ENCODE measurements at places on chromosomes 4 and X.

- no peak for DNase-seq
These were observed 94.6 kb upstream of the WDR44 start for GRCh38 chrX:118251271-118251670.

DNA sequence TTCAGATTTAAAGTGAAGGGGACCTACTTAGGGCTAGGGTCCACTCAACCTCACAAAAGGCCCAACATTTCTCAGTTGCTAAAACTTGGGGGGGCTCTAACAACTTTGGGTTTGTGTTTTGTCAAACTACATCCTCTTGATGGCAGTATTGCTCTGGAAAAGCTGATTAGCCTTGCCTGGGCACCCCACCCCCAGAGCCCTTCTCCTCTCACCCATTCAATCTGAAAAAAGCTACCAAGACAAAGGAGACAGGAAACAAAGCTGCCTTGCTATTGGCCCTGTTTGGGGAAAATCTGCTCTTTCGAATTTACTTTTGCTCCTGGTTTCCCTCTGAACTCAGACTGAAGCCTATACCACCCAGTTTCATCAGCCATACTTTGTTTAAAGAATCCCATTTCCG, 195.2 kb upstream of the STK26 start:
- DNase-seq = no peak

- no peak for DNase-seq
These were observed 19.5 kb upstream of the GALNTL6 start for GRCh38 chr4:171793723-171794122.

DNA sequence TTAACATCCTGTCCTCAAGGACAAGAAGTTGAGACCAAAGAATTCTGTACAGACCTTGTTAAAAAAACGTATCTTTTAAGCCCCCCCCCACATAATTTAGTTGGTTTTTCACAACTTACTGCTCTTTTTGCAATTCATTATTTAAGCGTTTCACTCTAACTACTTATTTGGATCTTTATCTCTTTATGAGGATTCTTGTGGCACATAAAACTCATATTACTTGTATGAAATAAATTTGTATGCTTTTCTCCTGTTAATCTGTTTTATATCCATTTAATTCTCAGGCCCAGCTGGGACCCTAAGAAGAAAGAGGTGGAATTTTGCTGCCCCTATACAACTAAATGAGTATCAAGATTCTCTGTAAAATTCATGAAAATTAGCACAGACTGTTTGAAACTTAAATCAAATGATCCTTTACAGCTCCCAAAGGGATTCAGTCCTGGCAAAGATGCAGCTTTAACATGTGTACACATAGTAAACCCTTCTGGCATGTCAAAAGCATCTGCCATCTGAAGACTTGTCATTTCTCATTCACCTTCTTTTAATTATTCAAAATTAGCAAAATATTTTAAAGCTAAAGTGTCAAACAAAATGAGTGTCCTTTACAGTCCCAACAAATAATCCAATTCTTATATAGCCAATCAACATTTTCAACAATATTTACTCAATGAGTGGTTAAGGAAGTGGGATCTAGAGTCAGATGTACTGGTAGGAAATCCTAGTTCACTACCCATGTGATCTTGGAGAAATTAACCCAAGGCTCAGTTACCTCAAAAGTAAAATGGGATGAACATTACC, 17.7 kb downstream of the ARAP2 start:
- no peak for DNase-seq

- DNase-seq = no peak
These were observed 164.4 kb downstream of the PJA1 start for GRCh38 chrX:69000877-69001276.

- DNase-seq = no peak
These were observed 54.1 kb upstream of the VEGFD start for GRCh38 chrX:15438332-15438731.

GRCh38 chr4:57580710-57581599, 470.8 kb upstream of the IGFBP7 start:
- DNase-seq = no peak

DNA sequence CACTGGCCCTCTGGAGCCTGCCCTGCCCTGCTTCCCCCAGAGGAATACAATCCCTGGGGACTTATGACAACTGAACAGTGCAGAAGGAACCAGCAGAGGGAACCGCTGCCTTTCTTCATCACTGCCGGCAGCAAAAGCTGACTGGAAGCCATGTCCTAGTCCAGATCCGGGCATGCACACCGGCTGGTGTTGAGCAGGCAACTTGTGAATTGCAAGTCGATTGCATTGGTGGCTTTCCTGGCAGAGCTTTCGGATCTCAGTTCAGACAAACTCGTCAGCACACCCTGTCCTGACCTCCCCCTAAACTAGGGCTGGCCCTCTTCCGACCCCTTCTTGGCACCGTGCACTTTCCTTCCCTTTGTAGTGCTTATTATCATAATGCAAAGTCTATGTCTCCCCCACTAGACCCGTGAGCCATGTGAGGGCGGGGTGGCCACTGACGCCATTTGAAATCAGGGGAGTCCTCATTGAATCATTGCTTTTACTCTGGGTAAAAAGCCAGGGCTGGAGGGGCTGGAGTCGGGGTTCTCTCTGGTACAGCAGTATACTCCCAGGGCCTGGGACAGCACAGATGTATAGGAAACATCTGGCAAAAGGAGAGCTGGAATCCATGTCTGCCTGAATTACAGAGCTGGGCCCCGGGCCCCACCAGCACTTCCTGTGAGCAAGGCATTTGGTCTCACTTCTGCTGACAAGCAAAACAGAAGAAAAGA, 1.8 kb downstream of the ARHGAP4 start:
- DNase-seq = no peak

DNA sequence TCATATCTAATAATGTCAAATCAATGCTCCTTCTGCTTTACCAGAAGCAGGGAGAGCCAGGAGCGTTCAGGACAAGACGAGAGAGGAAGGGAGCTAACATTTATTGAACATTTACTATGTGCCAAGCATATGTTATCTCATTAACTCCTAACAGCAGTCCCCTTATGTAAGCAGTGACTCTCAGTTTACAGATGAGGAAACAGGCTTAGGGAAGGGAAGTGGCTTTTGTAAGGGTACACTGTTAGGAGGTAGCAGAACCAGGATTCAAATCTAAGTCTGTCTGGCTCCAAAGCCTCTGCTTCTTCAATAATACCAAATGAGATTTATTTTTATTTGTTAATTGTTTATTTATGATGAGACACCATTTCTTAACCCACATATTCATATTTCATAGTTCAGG, 2.6 kb upstream of the STARD8 start:
- no peak for DNase-seq

GRCh38 chr4:68904786-68905185, 46.8 kb downstream of the UGT2A3 start:
- no peak for DNase-seq

DNA sequence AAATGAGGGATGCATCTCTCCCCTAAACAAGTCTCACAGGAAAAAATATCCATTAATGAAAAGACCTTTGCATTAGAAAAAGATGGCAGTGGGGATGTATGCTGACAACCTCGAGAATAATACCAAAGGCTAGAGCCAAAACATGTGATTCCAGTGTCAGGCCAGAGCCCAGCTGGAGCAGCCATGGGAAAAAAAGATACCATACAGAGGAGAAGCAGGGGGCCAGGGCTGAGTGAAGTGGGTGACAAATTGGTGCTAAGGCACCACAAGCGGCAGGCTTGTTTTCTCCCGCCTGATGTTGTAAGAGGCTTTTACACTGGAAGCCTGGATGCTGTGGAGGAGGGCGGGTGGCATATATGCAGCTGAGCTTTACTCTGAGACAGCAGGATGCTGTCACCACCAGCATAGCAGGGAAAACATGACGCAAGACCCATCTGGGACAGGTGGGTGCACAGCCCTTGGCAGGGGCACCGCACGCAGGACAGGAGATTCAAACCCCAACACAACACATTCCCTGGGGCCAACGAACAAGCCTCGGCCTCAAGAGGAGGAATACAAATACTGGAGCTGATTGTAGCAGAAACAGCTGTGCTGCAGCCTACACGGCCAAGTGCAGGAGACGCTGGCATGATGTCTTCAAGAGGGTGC, 91.9 kb downstream of the TSPAN5 start:
- DNase-seq = no peak

GRCh38 chr4:99536848-99537247, 26.0 kb downstream of the C4orf17 start:
- DNase-seq = no peak

GRCh38 chr4:77931452-77932135, 69.0 kb downstream of the MRPL1 start:
- no peak for DNase-seq

- no peak for DNase-seq
These were observed 191.7 kb upstream of the EPHA5 start for GRCh38 chr4:65861993-65862392.

GRCh38 chr4:180655886-180656285, 1587.3 kb upstream of the TENM3 start:
- DNase-seq = no peak

DNA sequence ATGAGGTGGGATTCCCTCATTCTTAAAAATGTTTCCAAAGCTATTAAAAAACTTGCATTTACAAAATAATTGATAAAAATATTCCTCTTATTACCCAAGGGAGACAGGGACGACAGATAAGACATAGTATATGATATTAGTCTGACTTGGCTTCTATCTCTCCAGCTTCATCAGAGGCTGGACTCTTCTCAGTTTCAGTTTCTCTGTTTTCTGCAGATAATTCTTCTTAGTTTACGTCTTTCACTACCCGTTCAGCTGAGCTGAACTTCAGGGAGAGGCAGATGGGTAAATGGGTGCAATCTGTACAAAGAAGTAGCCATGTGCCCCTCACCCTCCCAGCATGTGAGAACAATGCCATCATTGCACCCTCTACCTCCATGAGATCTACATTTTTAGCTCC, 214.0 kb upstream of the SLIT2 start:
- no peak for DNase-seq

DNA sequence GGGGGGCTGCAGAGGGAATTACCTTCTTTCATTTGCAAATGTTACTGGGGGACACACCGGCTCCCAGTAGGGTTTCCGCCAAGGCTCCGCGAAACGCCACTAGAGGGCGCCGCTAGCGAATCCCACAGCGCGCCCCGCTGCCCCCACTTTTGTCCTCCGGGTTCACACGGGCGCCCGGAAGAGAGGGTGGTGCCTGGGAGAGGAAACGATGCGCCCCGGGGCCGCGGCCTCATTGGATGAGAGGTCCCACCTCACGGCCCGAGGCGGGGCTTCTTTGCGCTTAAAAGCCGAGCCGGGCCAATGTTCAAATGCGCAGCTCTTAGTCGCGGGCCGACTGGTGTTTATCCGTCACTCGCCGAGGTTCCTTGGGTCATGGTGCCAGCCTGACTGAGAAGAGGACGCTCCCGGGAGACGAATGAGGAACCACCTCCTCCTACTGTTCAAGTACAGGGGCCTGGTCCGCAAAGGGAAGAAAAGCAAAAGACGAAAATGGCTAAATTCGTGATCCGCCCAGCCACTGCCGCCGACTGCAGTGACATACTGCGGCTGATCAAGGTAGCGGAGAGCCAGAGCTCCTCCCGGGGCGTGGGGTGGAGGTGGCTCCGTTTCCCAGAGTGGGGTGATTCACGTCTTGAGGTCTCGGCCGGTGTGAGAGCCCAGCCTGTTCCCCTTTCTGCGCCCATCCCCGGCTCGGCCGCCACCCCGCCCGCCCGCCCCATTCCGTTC, at the start of gene SAT1:
Gene SAT1, plus strand, starts transcription at position 311 of the 726 bp plus-strand sequence. Its CDS starts 179 bp downstream, at position 490.
- DNase-seq = peak; percentile 92

DNA sequence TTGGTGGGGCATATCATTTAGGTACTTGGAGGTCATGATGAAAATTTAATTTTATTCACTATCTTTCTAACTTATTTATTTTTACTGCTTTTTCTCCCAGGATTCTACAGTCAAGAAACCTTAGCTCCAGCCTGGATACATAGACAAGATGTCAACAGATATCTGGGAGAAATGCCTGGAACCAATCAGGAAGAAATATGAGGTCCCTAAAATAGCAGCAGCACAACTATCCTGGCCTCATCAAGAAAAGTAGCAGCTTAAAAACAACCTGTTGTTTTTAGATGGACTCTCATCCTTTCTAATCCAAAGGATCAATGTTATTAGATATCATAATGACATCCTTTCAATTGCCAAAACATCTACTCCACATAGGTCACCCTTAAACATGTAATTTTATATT, 54.5 kb downstream of the MAOB start:
- DNase-seq = no peak

- DNase-seq = no peak
These were observed 11.0 kb upstream of the CYTL1 start for GRCh38 chr4:5030221-5030620.

GRCh38 chr4:82213485-82214417, 160.0 kb downstream of the HNRNPD start:
- DNase-seq = no peak

GRCh38 chr4:141711211-141711610, 74.8 kb downstream of the IL15 start:
- DNase-seq = no peak

DNA sequence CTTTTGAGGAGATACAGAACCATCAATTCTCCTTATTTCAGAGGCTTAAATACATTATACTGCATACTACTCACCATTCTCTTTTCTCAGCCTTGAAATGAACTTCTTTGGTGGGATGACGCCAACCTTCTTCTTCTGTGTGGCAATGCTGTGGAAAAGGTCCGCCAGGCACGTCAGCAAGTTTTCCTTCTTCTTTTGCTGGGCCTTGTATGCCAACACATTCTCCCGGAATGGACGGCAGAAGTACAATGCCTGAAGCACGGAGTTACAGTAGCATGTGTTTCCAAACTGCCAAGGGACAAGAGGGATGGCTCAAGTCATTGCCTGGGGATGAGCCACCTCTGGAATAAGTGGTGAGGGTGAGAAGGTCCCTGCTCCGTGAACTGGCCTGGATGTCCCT, 31.2 kb downstream of the USP46 start:
- no peak for DNase-seq

DNA sequence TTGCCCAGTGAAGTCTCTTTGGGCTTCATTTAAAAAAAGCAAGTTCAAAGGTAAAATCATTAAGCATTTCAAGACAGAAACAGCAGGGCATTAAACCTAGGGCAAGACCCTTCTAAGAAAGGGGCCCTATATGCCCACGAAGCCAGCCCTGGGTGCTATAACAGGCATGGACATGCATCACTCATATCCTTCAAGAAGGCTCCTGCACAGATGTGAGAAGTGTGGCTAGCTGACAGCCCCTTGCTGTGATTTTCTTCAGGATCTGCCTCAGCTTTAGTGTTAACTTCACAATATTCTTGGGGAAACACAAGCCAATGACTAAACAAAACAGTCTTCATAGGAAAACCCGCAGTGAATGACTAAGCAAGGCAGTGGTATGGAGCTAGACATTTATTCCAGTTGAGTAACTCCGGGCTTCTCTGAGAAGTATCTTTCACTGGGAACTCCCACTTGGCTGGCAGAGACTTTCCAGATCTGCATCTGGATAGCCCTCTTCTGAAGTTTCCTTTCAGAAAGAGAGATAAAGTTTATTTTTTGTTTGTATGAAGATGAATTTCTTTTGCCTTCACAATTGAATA, 11.9 kb upstream of the MAOA start:
- DNase-seq = no peak

DNA sequence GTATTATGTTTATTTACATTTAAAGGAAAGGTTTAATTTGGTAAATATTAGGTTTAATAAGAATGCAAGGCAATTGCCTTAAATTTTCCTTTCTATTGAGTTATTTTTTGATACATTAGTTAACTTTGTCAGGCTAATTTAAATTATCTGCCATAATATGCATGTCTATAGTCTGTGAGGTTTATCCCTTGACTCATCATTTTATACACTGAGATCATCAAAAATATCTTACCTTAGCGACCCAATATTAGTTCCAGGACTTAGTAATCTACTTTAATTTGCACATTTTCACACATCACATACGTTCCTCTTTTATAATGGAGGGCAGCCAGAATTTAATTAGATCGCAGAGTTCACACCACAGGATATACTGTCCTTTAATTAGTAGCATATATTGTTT, 999.5 kb upstream of the GRID2 start:
- DNase-seq = no peak

All from lower leg skin (tissue), 4 donors.